Caki2 (cell line): ENCODE measurements at places on chromosomes 11 and 22. TPM values are rescaled to one million over a fixed set of nuclear protein-coding genes. Genes with fewer than 3 reads are reported as not detected.
A peak's percentile ranks its signal among the peaks of the same experiment; 100 is the strongest.

Gene TRIM51
- not detected in 2 replicates for total RNA-seq

Gene OR4C45
- not detected in 2 replicates for total RNA-seq

Gene LRRC55
- not detected in 2 replicates for total RNA-seq

Gene CCDC34
- total RNA-seq: 16.8 and 29.5 TPM in 2 replicates

Gene MTMR3
- 17.2 and 34.4 TPM in 2 replicates for total RNA-seq

Gene EEF1G
- total RNA-seq: 2,603 and 2,794 TPM in 2 replicates

Gene GRAP2
- total RNA-seq: not detected in 2 replicates

Gene SLC17A6
- not detected in 2 replicates for total RNA-seq

Gene FIBIN
- not detected in 2 replicates for total RNA-seq

Gene PRRG4
- 2.3 and 2.6 TPM in 2 replicates for total RNA-seq

Gene HPX
- total RNA-seq: 9.0 TPM in 1 of 2 replicates, not detected in the other

Gene CDON
- 2.2 TPM in 2 replicates for total RNA-seq

- no peak for DNase-seq
Observed at GRCh38 chr22:27262361-27262760, 539.2 kb downstream of the MN1 start.

- no peak for DNase-seq
Observed at GRCh38 chr22:23556026-23556620, 24.0 kb downstream of the IGLL1 start.

- DNase-seq: no peak
Observed at GRCh38 chr22:47238690-47239473, 476.4 kb downstream of the TBC1D22A start.

DNA sequence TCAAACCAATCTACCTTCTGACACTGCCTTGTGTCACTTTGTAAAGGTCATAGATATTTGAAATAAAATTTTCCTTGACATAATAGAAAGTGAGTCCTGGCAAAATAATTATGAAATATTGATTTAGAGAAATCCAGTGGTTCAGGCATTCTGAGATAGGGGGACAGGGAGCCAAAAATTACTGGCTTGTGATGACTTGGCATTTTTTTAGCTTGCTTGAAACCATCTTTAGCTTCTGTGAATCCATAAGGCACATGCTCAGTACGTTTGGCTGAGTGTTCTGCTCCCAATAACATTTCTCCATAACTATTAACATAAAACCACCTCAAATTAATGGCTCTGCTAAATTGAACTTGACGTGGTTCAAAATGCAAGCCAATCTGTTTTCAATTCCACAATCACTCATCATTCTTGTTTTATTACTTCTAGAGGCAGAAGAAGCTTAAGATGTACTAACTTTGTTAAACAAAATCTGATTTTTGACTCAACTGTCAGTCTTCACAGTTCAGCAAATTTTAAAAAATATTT lies 209.0 kb downstream of the LRRC4C start:
- DNase-seq: no peak

GRCh38 chr11:7846003-7846402 lies 49.3 kb upstream of the OR5P2 start:
- DNase-seq: no peak

DNA sequence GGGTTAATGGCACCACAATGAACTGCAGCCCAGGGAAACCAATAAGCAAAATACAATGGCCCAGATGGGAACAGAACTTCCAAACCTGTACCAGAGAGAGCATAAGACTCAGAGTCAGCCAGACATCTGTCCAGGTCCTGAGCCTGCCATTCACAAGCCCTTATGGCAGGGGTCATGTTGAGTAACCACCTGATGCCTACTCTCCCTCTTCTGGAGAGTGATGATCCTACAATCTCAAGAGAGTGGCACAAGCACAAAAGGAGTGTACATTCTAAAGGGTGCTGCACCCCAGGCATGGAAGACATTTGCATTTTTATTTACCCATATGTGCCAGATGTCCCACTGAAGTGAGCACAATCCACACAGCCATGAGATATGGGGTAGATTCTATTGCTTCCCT lies 10.6 kb downstream of the TENM4 start:
- DNase-seq: no peak

GRCh38 chr11:17867341-17867740 lies 132.8 kb downstream of the KCNC1 start:
- no peak for DNase-seq

- peak; percentile 33 for DNase-seq
Observed at GRCh38 chr22:32987081-32987631, 71.0 kb downstream of the SYN3 start.

- DNase-seq: peak; percentile 90
Observed at GRCh38 chr22:40499209-40499623, 128.8 kb downstream of the SGSM3 start.

DNA sequence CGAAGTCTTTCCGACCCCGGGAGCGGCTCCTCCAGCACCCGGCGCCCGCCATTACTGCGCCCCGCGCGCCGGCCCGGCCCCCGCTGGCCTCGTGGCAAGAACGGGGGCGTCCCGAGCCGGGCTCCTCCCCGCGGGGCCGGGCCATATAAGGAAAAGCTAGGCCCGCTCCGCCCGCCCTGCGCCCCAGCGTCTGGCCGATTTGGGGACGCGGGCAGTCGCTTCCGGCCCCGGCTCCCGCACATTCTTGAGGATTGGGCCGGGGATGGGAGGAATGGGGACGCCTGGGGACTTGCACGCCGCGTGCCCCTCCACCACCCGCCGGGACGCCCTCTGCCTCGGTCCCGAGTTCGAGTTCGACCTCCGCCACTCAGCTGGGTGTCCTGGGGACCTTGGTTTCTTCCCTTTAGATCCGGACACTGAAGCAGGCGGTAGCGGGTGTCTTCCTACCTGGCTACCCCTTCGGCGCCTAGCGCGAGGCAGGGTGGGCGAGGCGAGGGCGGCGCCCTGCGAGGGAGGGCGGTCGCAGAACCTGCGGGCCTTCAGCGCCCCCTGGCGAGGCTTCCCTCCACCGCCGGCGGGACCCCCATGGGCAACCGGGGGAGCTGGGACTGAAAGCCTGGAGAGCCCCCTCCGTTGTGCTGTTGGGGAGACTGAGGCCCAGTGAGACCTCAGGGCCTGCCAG lies 3.8 kb downstream of the SMTN start:
- DNase-seq: no peak

DNA sequence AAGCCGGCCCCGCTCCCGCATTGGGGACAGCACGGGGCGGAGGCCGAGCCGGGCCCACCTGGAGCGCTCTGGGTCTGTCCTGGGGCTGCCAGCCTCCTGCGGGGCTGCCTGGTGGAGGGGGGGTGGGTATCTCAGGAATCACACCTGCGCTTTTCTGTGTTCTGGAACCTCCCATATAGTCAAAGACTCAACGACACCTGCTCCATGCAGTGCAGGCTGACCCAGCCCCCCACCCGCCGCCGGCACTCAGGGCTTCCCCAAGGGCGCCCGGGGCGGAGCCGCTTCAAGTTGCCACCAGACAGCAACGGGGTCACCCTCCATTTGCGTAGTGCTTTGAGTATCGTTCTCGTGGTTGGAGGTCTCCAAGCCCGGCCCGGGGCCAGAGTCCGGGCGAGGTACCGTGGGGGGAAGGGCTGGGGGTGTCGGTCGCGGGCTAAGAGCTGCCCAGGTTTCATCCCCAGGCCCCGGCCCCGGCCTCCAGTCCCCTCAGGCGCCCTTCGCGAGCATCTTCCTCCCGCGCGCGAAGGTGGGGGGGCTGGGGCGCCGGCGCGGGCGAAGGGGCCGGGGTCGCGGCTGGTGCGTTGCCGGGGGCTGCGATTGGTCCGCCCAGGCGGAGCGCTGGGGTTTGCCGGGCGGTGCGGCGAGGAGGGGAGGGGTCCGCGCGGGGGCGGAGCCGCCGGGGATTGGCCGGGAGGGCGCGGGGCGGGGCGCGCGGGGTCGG lies 6.6 kb downstream of the TSPAN4 start:
- DNase-seq: no peak

DNA sequence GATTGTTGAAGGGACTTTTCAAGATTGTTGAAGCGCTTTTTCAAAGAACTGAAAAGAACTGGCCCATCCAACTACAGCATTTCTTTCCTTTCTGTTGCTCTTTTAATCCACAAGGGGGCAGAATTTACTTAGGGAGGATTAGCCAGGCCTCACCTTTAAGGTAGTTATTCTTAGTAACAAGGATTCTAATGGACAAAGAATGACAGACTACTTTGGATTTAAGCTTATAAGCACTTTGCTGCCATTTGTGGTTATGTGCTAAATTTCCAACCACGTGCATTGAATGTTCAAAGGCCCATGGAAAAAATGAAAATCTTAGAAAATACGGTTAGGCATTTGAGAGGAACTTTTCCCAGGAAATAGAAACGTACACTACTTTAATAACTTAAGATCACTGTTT lies 49.5 kb upstream of the HSPA8 start:
- peak; percentile 43 for DNase-seq

GRCh38 chr11:111918390-111919256 lies at the start of gene C11orf52:
TSS of gene C11orf52 (plus strand) at chr11:111918913. CDS start at chr11:111918973, 60 bp downstream.
- peak; percentile 53 for DNase-seq

- no peak for DNase-seq
Observed at GRCh38 chr11:115384236-115384635, 120.0 kb downstream of the CADM1 start.

DNA sequence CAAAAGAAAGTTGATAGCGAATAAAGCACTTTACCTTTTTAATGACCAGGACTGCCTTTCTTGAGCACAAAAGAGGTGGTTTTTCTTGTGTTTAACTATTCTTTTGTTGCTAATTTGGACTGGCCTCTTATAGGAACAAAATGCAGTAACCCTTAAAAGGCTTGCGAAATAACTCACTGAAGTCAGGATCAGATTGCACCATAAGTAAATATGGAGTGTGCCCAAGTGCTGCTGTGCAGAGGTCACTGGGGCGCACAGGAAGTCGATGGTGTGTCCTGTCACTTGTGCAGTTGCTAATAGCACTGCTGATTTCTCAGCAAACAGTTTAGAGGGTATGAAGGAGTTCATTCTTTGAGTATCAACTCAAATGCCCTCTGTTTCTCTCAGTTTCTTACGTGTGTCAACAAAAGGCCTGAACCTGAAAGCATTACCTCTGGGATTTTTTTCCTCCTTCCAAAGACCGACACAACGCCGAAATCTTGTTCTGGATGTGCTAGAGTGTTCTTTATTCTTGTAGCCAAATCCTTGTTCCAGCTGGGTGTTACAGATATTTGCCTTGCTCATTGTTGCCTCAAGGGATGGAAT lies 71.3 kb downstream of the ATXN10 start:
- no peak for DNase-seq

GRCh38 chr11:3738241-3738640 lies 59.1 kb downstream of the NUP98 start:
- DNase-seq: no peak

DNA sequence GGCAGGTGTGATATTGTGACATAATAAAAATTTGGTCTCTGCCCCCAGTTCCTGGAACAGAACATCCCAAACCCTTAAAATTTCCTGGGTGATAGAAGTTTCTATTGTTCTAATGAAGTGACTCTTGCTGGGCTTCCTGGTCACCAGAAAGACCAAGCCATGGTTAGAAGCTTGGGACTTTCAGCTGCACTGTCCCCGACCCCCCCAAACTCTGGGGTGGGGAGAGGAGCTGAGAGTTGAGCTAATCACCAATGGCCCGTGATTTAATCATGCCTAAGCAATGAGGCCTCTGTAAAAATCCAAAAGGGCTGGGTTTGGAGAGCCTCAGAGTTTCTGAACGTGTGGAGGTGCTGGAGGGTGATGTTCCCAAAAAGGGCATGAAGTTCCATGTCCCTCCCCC lies 54.8 kb upstream of the FTH1 start:
- DNase-seq: no peak

GRCh38 chr11:95372097-95372656 lies 141.2 kb upstream of the SESN3 start:
- DNase-seq: no peak

DNA sequence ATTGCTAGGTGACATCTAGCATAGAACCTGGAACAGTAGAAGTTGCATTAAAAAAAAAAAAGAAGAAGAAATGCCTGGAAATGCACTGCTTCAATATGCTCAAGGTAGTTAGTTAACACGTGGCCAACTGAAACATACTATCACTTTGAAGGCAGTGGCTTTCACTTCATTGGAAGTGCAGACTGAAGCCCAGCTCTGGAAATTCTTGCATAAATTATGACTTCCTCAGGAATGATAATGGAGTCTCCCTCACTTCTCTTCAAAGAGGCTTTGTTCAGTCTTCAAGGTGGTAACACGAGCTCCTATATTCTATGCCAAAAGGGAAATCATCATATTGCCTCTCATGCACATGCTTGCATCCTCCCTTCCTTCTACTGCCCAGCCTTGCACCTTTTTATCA lies 715.9 kb upstream of the API5 start:
- no peak for DNase-seq

DNA sequence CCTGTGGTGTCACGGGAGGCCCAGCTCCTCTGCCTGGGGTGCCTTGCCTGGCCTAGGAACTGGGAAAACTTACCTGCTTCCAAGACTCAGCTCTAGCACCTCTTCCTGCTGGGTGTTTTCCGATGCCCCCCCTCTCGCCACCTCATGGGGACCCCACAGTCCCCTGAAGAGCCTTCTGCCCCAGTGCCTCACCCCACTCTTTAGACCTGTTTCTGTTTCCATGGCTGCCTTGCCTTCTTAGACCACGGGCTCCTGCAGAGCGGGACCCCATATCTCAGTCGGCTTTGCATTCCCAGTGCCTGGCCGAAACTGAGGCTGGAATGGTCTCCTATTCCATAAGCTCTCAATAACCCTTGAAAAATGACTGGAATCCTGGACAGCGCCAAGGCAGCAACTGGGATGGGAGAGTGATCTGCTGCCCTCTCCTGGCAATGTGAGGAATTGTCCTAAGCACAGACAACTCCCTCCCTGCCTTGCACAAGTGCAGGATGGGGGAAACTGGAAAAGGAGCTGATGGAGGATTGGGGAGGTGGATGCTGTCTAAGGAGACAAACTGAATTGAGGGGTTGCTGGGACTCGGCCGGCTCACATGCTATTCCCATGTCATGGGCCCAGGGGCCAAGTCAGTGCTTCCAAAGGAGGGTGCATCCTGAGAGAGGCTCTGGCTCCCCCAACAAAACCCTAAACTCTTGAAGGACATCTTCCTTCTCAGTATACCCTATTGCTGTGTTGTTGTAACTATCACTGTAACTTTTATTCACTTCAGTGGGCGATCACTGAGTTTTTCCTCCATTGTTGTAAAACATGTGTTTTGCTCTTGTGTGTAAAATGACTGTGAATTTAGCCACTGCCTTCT lies 26.6 kb upstream of the IL17RA start:
- peak; percentile 60 for DNase-seq

- DNase-seq: no peak
Observed at GRCh38 chr22:36619797-36620399, 83.7 kb downstream of the CACNG2 start.

DNA sequence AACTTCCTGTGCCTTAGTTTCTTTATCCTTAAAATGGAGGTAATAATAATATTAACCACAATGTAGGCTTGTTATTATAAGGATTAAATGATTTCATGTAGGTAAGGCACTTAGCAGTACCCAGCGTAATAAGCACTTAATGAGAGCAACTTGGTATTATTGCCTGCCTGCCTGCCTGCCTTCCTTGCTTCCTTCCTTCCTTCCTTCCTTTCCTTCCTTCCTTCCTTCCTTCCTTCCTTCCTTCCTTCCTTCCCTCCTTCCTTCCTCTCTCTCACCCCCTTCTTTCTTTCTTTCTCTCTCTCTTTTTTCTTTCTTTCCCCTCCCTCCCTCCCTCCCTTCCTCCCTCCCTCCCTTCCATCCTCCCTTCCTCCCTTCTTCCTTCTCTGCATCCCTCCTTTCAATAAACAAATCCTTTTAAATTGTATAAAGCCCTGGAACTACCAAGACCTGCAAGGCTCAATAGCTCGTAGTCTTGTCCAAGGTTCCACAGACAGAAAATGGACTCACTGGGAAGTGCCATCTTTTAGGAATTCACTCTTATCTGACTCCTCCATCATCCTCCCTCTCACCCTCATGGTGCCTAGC lies 20.7 kb upstream of the TIMP3 start:
- no peak for DNase-seq

GRCh38 chr22:19680287-19680881 lies 33.9 kb upstream of the SEPTIN5 start:
- no peak for DNase-seq

GRCh38 chr11:130418210-130418609 lies 10.2 kb downstream of the ADAMTS8 start:
- DNase-seq: no peak
